ENCODE measurements at places on chromosomes 2 and 18.

DNA sequence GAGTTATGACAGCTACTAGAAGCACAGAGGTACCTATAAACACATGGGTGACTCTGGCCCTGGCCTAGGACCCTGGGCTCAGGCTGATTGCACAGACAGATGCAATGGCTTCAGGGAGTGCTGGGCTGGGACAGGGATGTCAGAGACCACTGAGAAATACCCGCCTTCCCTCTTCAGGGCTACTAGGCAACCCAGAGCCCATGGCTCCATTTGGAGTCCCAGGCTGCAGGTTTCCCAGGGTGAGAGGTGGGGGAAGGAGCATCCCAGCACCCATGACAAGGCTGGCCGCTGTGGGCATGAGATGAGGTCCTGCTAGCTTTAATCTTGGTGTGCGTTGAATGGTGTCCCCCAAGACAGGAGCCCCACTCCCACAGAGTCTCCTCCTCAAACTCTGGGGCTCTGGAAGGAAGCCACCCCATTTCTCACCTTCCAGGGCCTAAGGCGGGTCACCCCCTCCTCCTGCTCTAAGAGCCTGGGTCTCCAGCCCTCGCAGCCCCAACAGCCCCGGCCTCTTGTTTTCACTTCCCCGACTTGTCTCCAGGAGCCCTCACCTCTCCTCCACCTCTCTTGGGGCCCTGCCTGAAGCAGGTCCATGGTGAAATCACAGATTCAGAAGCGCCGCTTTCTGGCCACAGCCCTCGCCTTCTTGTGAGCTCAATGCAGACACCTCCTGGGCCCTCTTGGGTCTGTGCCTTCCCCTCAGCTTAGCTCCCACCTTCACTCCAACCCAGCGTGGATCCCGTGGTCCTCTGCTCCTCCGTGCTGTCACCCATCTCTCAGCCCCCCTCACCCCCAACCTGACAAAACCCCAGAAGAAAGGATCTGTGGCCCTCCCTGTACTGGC lies 41.4 kb downstream of the EMX1 start:
- no peak for DNase-seq

DNA sequence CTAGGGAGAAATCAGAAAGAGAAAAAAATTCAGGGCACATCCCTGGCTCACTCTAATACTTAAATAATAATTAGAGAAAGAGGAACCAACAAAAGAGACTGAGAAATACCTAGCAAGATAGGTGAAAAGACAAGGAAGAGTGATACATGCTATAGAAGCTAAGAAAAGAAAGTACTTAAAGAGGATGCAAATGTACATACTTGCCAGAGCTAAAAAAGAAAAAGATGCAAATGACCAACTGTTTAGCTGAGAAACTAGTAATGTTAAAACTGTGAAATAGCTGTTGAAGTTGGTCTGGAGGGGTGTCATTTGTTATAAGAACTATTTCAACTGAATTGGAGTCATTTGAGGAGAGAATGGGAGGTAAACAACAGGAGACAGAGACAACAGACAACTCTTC lies 412.2 kb downstream of the SPAG16 start:
- DNase-seq: no peak

DNA sequence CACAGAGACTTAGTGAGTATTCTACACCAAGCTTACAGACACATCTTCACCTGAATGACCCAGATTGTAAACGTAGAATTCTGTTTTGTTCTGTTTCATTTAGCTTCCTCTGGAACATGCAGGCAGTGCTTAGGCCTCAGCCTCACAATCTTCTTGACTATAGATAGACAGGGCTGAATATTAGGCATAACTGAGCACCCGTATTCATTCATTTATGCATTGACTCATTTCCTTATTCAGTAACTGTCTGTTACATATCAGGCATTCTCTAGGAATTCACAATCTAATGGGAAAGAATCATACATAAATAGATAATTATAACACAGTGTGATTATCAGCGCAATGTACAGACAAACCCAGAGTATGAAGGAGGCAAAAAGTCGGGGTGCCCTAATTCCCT lies 124.9 kb upstream of the ETAA1 start:
- no peak for DNase-seq

DNA sequence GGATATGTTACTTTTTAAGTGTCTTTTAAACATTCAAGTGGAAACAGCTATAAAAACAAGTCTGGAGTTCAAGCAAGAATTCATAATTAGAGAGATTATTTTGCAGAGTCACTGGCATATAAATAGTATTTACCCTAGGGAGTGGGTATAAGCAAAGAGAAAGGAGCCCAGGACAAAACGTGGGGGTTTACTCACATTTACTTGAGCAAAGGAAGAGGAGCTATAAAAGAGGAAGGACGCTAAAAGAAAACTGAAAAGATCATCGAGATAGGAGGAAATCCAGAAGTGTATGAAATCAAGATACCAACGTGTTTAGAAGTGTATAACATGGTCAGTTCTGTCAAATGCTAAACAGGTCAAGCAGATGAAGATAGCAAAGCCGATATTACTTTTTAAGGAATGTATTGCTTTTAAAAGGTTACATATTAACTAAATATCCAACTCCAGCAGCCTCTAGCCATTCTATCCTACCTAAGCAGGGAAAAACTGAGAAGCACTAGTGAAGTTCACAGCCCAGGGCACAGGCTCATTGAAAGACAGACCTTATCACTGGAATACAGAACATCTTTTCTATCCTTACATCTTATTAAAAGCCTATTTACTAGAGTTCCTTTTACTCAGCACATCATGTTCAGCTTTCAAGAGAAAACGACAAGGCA lies 8.6 kb downstream of the KANSL1L start:
- no peak for DNase-seq

DNA sequence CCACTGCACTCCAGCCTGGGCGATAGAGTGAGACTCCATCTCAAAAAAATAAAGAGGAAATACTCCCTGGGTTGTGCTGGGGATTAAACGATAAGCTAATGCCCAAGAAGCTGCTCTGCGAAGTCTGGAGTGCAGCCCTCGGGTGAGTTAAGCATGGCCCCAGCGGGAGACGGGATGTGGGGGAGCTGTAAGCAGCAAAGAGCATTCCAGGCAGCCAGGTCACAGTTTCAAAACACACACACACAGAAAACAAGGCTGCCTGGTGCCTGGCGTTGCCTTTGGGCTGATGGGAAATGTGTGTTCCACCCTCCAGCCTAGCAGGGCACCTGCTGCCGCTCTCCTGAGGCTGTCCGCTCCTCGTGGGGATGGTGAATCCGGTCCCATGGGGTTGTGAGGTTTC lies 24.1 kb downstream of the ODC1 start:
- DNase-seq: no peak

DNA sequence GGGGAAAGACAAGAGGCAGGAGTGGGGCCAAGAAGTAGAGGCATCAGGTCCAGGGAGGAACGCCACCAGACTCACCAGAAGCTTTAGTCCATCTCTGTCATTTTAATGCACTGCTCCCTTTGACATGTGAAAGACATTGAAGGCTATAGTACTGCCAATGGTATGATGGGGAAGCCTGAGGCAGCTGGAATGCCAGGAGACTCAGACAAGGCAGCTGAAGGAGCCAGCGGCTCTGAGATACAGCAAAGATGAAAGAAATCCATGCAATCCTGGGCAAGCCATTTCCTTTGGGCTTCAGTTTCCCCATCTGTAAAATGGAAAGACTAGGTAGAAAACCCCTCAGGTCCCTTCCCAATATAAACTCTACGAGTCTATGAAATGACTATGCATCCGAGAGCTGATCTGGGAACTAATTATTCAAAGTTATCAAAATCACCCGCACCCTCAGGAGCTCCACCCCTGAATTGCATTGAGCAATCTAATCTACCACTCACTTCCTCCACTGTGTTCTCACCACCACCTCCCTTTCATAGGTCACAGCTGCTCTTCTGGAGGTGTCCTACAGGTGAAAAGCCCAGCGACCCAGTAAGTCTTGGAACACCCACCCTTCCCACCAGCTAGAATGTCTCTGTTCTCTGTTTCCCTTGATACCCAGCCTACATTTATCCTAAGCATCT lies 3.1 kb downstream of the CXCR2 start:
- no peak for DNase-seq

DNA sequence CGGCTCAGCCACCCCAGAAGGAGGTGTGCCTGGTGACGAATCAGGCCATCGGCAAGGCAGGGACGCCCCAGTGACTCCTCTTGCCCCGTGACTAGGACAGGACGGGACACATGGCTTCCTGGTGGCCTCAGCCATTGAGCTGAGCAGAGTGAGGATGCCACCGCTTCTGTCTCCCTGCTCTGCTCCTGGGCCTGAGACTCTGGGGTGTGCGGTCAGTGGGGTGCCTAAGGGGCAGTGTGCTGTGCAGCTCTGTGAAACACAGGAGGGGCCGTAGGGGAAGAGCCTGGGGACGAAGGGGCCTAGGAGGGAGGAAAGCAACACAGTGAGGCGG lies 24.3 kb downstream of the IGFBP5 start:
- DNase-seq: no peak

DNA sequence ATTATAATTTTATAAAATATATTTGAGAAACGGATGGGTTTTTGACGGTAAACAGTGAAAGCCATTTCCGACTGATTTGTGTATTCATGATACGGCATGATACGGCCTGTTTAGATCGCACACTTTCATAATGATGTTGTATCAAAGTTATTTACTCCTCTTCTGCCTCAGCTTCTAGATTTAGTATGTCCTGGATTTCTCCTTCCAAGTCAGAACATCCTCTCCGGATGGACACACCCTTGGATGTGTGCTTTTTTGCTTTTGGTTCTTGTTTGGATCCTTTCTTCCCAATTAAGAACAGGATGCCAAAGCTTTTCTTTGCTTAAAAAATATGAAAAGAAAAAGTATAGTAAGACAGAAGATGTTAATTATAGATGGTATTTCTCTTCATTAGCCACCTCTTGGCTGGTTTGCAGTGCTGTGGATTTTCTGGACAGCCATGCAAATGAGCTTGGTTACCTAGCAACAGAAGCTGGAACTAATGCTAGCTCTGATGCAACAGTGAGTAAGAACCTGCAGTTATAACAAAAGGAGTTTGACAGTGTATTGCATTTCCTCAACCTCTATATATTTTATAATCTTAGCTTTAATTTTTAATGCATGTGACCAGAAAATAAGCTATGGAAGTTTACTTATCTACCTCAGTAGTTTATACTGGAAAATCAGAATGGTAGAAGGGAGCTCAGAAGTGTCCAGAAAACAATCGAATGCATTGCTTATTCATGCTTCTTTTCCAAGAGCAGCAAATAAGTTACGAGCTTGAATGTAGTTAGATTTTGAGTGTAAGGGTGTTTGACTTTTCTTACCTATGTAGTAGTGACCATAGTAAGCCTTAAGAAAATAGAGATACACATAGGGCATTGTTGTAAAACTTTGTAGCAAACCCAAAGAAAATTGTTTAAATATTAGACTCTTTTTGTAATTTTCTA lies 27.9 kb downstream of the RMND5A start:
- no peak for DNase-seq

- DNase-seq: no peak
Observed at GRCh38 chr18:37565977-37566478, 430 bp upstream of the CELF4 start.

Data from CD4-positive, alpha-beta T cell treated with Interleukin-21 for 1 hour (primary cell).